Tibial artery (tissue), 4 donors: ENCODE measurements at places on chromosomes 6 and 20.

DNA sequence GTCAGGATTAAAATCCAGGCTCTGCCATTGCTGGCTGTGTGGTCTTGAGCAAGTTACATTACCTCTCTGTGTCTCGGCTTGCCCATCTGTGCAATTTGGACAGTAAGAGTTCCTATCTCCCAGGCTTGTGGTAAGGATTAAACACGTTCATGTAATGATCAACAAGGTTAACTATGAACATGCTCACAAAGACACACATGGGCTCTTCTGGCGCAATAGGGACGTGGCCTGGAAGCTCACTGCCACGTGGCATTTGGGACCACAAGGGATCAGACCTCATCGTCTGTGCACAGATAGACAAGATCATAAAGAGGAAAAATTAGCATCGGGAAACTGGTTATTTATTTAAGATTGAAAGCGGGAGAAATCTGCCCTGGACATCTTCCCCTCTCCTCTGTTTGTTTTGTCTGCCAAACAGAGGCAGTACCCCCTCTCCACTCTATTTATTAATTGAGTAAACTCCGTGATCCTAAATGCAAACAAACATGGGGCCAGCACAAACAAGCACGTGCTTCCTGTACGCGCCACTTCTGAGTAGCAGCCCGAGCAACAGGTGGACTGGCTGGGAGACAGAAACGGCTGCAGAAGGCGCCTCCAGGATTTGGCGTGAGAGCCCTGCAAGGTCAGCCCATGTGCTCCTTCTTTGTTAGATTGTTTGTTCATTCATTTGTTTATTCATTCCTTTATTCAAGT is 95.0 kb downstream of the CDH26 start:
- no peak for DNase-seq

DNA sequence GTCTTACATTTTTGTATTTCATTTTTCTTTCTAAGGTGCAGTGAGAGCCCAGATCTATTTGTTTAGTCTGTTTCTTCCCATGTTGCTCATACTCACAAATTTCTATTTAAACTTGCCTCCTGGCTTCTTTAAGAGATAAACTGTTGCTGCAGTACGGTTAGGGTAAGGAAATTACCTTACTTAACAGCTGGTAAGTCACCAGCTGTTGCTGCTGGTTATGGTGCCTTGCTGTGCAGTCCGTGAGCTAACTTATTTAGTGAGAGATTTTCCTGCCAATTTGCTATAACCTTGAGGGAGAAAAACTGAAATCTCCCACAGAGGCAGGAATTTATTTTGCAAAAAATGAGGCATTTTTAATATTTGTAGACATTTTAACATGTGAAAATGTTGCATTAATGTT is 261.0 kb downstream of the UST start:
- DNase-seq: no peak

GRCh38 chr20:57450419-57450818 is 59.2 kb downstream of the RBM38 start:
- DNase-seq: peak; percentile 50

DNA sequence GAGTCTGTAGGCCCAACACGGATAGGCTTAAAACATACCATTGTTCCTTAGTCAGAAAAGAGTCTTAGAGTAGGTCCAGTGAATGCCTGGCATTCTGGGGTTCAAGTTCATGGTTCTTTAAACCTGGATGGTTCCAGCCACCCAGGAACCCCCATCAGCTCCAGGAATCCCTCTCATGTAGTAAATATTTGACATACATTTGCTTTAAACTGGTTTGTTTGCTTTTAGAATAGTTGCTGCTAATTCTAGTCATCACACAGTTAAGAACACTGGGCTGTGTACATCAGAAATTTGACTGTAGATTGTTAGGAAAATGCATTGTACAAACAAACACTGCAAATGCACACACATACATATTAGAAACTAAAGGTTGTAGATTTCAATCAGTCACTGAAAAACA is 30.6 kb upstream of the PBOV1 start:
- DNase-seq: no peak

- no peak for DNase-seq
Measured at GRCh38 chr20:14331646-14332045, 5.8 kb downstream of the FLRT3 start.

DNA sequence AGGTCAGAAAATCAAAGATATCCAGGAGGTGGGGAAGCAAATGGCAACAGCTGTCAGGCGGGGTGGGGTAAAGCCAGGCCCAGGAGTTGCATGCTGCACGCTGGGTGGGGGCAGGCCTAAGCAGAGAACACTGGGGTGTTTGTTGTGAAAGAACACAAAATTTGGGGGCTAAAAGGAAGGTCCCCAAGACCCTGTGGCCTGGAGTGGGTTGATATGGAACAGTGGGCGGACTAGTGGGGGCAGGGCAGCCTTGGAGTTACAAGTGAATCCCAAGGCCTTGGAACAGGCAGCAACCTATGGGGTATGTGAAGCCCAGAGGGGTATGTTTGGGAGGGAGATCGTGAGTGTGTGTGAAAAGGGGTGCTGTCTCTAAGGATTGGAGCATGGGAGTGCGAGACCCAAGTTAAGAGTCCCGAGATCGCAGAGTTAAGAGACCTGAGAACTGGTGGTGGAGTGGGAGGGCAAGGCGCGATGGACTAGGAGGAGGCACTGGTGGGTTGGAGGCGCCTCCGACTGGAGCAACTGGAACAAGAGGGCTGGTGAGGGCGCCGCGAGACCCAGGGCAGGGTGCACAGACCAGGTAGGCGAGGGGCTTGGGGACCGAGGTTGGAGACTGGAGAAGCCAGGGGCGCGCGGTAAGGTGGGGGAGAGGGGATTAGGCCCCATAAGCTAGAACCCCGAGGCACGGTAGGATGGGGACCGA is 658 bp downstream of the CUL7 start:
- peak; percentile 39 for DNase-seq

- DNase-seq: no peak
Measured at GRCh38 chr6:143478479-143479062, 28.0 kb downstream of the PEX3 start.

GRCh38 chr6:138896104-138896756 is 91.8 kb downstream of the REPS1 start:
- no peak for DNase-seq
